ENCODE measurements at places on chromosomes 11 and 22.

- DNase-seq, result no peak
These were observed 66.9 kb downstream of the YAP1 start for GRCh38 chr11:102177126-102177525.

- DNase-seq, result no peak
These were observed 7.8 kb downstream of the HPS5 start for GRCh38 chr11:18313965-18314763.

- DNase-seq, result no peak
These were observed 835 bp upstream of the RHOD start for GRCh38 chr11:67055812-67056211.

DNA sequence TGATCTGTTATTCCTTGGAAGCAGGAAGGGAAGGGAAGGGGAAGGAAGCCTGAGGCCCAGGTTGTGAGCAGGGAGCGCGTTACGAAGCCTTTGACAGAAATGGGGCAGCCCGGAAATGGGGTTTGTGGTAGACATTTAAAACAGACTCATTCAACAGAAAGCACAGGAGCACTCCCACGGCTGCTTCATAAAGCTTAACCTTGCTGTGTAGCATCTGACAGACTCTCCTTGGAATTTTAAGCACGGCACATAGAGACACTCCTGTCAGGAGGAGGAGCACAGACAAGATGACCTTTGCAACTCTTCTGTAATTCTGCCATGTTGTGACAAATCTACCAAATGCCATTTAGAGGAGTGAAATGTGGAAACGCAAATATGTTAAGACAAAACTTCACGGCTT, 131.6 kb downstream of the FBXO7 start:
- no peak for DNase-seq

DNA sequence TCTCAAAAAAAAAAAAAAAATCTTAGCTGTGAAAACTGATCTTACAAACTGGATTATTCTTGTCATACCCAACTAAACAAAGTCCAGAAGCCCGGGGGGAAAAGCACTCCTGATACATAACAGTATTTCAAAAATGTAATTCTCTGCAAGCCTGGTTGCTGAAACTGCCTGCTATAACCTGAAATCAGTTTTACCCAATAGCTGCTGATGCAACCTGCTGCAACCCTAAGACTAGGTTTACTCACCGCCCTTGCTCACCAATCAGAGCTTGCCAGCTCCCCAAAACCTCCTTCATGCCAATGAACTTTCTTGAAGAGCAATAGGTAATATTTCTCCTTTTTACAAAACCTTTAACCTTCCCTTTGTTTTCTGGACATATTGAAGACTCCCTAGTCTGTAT, 12.4 kb downstream of the FGF19 start:
- no peak for DNase-seq

- DNase-seq, result peak; percentile 72
These were observed 54.3 kb upstream of the USP47 start for GRCh38 chr11:11787305-11788062.

- DNase-seq, result no peak
These were observed 115.2 kb downstream of the DDX10 start for GRCh38 chr11:108780119-108780518.

DNA sequence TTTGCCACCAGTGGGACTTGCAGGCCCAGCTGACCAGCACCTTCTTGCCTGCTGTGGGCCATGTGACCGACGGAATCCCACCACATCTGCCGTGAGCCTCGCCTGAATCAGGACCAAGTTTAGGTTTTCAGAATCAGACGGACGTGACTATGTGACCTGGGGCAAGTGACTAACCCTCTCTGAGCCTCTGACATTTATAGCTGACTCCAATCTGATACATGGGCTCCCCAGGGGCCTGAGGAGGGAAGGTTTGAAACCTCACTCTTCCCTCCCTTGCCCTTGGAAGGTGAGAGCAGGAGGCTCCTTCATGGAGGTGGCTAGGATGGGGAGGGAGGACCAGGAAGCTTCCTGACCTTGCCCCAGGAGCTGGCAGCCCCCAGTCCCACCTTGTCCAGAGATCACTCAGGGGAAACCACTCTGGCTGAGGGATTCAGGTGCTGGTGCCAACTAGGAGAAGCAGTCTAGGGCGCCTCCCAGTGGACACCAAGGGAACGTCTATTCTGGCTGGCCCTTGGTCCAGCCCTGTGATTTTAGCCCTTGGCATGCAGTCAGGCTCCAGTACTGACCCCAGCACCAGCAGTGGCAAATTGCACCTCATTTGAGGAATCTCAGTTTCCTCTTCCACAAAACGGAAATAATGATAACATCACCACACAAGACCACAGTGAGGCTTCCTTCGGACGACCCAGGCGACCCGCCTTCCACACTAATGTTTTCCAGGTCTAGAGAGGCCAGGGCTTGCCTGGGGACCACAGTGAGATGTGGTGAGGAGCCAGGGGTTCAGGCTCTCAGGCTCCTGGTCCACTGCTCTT, 47.2 kb upstream of the SYT7 start:
- peak; percentile 40 for DNase-seq

GRCh38 chr11:114845766-114846415, 167.6 kb downstream of the NXPE2 start:
- DNase-seq, result no peak

DNA sequence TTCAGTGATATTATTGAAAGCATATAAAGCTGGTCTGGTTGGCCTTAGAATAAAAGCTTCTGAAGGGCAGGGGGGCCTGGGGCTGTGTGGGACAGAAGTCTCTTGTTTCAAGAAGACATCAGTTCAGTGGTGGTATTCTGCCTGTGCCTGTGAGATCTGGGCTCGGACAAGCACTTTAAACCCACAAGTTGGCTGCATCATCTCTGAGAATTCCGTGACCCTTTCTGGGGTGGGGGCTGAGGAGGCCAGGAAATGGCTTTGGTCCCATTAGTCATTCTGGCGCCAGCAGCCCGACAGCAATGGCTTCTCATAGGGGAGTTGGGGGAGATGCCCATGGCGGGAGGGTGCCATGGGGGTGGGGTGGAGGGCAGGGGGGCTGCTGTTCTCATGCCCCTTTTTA, 104.1 kb downstream of the PKNOX2 start:
- DNase-seq, result no peak

GRCh38 chr11:62062223-62062861, 61.5 kb upstream of the INCENP start:
- no peak for DNase-seq

DNA sequence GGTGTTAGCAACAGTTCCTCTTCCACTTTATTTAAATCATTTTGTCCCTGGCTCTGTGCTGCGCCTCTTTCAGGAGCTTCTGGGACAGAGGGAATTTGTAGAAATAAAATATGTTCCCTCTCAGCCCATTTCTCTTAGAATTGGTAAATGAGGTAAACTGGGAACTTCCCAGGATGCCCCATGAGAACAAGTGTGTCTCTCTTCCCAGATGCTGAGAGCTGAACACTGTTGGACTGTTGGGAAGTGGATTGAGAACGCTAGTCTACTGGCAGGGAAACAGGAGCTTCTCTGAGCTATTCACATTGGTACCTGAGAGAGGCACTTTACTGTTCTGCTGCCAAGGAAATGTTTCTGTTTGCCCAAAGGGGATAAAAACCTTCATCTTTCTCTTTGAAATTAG, 4.0 kb downstream of the CRY2 start:
- DNase-seq, result no peak

GRCh38 chr11:124807660-124808270, 7.6 kb upstream of the MSANTD2 start:
- no peak for DNase-seq

GRCh38 chr11:11486002-11486401, 133.0 kb upstream of the CSNK2A3 start:
- no peak for DNase-seq
